ENCODE measurements at places on chromosomes 7 and 10.

- DNase-seq: no peak
These were observed 72.9 kb upstream of the AMPH start for GRCh38 chr7:38704041-38704547.

- DNase-seq: no peak
These were observed 56.4 kb upstream of the GNAI1 start for GRCh38 chr7:80078159-80078731.

DNA sequence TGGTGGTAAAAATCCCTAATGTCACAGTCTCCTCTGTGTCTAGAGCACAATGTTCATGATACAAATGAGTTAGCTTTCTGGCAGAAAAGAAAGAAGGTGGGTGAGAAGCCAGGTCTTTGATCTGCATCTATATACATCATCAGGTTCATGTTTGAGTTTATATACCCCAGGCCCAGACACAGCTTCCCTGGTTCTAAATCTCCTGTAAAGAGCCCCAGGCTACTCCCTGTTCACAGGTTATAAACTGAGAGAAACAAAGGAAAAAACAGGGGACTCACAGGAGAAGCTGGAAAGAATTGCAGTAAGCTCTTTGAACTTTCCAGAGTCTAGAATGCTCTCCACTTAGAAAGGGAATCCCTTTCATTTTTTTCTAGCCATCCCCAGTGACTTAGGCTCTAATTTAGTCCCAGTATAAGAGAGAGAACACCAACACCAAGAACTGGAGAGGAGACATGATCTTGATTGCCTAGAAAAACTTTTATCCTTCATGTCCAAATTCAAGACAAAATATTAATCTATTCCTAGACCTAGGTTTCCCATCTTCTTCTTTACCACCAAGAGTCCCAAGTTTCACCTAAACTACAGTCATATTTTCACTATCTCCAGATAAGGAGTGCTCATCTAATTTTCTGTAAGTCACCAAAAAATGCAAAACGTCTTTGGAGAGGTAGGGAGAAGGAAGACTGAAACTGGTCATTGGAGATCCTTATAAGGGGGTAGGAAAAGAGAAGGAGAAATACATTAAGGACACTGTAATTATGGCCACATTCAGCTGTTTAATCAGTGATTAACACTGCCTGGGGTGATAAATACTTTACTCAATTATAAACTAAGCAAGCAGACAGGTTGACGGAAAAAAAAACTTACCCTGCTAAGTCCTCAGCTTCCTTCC lies 469 bp downstream of the MSS51 start:
- DNase-seq: no peak

DNA sequence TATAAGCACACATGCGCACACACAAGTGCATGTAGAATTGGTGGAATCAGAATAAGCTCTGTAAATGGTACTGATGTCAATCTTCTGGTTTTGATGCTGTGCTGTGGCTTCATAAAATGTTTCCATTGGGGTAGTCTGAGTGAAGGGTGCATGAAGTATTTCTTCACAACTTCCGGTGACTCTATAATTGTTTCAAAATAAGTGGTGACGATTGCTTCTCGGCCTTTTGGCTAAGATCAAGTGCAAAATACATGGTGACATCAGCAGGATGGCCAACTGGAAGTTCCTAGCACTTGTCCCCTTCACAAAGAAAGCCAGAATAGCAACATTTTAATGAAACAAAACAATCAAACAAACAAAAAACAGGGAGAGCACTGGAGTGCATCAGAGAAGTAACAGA lies 41.6 kb upstream of the CAMK2B start:
- DNase-seq: no peak

- no peak for DNase-seq
These were observed 451.2 kb downstream of the PLXNA4 start for GRCh38 chr7:132125096-132125495.

- no peak for DNase-seq
These were observed 883.8 kb downstream of the LRMDA start for GRCh38 chr10:76315240-76315639.

DNA sequence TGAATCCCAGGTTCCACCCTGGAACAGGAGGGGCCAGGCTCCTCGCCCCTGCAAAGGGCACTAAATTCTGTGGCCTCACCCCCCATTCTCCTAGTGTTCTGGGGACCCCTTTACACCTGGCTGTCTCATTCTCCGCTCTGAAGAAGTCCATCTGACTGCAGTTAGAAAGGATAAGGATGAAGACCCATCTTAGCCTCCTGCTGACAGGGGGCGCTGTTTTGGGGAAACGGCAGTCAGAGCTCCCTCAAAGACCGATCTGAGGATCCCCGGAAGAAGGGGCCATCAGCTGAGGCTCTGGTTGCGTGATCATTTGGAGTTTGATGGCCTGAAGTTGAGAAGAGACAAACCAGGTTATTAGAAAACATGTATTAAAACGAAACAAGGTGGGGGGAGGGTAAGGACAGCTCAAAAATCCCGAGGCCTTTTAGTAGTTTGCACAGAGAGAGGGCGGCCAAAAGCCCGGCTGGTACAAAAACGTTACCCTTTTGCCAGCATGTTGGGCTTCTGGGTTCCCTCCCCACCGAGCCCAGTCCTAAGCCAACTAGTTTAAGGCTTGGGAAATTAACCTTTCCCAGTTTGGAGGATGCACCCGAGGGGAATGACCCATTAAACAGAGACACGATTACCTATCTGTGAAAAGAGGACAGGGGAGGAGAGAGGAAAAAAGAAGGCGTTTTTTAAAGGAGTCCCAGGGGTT lies 102.8 kb downstream of the CHN2 start:
- no peak for DNase-seq

DNA sequence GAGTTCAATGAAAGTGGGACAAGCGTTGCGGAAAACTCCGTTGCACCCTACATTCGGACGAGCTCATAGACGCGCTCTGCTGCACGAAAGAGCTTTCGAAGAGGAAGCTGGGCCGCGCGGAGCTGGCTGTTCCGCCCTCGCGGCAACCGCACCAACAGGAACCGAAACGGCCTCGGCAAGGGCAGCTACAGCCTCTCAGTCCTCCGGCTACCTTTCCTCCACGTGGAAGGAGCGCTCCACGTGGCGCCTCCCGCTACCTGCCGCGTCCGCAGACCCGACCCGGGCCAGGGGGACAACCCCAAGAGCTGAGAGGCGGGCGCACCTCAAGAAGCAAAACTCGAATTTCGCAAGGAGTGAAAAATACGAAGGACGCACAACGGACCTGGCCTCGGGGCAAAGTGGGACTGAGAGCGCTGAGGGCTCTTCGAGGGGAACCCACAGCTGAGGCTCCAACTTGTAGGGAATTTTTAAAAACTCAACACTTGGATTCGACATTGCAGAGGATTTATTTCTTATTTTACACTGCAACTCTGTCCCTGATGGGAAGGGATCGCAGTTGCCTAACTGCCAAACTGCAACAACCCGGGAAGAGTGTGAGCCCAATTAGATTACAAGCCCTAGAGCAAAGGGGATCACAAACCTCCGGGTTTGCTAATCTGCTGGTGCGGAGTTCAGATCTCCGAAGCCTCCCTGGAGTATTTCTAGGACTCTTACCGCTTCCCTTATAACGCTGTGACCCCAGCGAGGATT lies 1.4 kb downstream of the HPSE2 start:
- DNase-seq: no peak

DNA sequence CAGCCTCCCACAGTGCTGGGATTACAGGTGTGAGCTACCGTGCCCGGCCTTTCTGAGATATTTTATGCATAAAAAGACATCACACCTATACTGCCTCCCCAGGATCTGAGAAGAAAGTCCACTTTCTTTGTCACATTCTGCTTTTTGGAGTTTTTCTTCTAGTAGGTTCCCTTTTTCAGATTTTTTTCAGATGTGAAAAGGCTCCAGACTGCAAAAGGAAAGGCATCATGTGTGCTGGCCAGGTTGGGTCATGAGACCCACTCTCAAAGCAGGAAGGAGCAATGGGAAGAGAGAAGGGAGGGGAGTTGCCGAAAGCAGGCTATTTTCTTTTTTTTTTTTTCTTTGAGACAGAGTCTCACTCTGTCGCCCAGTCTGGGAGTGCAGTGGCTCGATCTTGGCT lies 10.8 kb downstream of the BLVRA start:
- no peak for DNase-seq

- DNase-seq: no peak
These were observed 61.5 kb downstream of the GRB10 start for GRCh38 chr7:50721160-50721559.

DNA sequence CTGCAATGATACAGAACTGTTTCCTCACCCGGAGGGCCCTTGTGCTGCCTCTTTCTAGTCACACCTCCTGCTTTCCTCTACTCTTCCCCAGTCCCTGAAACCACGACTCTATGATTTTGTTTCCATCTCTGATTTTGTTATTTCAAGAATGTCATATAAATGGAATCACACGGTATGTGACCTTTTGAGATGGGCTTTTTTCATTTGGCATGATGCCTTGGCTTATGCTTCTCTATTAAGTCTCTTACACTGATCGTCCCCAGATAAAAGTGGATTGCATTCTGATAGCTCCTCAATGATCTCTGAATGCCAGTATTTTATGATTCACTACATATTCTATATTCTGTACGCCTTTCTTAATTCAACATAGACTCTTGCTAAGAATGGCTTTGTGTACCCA lies 78.2 kb downstream of the GALNT11 start:
- no peak for DNase-seq

GRCh38 chr7:51428217-51428887 lies 111.7 kb upstream of the COBL start:
- peak; percentile 22 for DNase-seq

- no peak for DNase-seq
These were observed 63.4 kb downstream of the KIAA1217 start for GRCh38 chr10:24272374-24272773.

DNA sequence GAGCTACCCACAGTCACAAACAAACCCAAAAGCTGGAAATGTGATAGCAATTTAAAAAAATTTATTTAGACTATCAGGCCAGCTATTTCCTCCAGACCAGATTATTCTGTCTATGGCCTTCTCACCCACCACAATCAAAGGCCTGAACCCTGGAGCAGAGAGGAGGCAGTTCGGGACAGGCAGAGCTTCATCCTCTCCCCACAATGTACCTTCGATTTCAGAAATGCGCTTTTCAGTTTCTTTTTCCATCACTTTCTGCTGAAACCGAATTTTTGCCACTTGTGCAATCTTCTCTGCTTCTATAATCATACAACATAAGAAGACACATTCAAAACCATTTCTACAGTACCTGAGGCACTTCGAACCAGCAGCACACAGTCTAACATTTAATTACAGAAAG lies 29.9 kb downstream of the ERLIN1 start:
- DNase-seq: no peak

DNA sequence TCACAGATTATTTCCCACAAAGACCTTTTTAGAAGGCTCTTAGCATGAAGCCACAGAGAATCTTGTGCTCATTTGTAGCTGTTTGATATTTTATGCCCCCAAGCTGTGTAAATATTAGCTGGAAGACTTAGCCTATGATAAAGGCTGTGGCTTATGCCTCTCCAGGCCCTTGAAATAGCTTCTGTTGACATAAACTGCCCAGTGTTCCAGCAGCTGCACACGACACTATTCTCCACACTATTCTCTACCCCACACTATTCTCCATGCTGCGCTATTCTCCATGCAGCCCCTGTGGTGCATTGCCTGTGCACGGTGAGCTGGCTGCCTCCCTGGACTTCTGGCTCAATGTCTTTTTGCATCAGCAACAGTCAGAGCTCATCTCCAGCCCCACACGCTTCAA lies 13.1 kb downstream of the DDC start:
- no peak for DNase-seq

GRCh38 chr7:92255308-92255707 lies 9.5 kb downstream of the ANKIB1 start:
- no peak for DNase-seq

DNA sequence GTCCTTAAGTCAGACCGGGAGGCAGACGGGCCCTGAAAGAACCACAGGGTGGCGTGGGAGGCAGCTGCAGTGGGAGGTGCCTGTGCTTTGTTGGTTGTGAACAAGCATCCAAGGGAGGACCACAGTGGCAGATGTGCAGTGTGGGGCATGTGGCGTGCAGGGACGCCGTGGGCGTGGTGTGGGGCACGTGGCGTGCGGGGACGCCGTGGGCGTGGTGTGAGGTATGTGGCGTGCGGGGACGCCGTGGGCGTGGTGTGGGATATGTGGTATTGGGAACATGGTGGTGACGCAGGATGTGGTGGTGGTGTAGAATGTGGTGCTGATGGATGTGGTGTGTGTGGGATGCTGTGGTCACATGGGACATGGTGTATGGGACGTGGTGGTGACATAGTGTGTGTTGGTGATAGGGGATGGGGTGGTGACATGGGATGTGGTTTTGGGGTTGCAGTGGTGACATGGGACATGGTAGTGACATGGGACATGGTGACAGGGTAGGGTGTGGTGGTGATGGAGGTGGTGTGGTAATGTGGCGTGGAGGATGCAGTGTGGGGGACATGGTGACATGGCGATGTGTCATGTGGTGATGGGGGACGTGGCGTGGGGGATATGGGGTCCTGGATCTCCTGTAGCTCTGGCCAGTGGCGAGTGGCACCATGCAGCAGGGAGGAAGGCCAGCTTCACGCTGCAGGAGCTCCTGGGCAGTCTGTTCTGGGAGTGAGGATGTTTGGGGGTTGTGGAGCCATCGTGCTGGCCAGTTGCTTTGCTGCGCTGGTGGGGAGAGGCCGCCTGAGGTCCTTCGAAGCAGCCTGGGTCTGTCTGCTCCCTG lies 78.8 kb downstream of the INPP5A start:
- DNase-seq: no peak

Measured in spinal cord (tissue), 10 donors.